ENCODE measurements at places on chromosomes 3 and 15.

- no peak for DNase-seq
Measured at GRCh38 chr15:49154799-49155109, 645 bp downstream of the COPS2 start.

- DNase-seq: no peak
Measured at GRCh38 chr3:134542287-134542958, 56.6 kb downstream of the CEP63 start.

GRCh38 chr3:141669434-141669833 lies 68.7 kb upstream of the RNF7 start:
- DNase-seq: no peak

GRCh38 chr3:49244581-49245205 lies 32.3 kb downstream of the C3orf62 start:
- no peak for DNase-seq

DNA sequence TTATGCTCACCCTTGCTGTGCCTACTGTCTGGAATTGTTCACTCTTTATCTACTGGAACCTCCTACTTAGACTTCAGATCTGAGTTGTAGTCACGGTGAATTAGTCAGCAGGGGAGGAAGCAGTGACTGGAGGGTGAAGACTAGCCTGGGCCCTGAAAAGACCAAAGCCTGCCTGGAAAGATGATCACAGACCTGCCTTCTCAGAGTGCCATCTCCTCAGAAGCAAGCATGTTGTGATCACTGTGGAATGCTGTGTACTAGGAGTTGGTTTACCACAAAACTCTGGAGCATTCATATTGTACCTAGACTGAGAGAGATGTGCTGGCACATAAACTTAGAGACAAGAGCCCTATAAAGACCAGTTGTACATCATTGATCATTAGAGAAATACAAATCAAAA lies 100.7 kb upstream of the SCN10A start:
- DNase-seq: no peak

- DNase-seq: no peak
Measured at GRCh38 chr3:55474213-55474632, 12.9 kb downstream of the WNT5A start.

- DNase-seq: no peak
Measured at GRCh38 chr15:86054338-86054737, 25.3 kb upstream of the AGBL1 start.

DNA sequence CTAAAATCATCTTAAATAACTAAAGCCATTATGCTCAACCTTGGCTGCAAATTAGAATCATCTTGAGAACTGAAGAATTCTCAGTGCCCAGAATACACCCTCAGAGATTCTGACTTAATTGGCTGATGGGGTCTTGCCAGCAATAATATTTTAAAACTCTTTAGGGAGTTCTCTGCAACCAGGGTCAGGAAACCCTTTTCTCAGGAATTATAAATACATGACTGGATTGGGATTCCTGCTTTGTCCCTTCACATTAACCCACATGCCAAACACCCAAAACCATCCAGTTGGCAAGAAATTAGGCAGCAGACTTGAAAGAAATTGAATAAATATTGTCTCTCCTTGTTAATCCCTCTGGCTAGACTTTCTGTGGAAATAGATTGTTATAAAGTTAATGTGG lies 482.3 kb upstream of the NECTIN3 start:
- no peak for DNase-seq

DNA sequence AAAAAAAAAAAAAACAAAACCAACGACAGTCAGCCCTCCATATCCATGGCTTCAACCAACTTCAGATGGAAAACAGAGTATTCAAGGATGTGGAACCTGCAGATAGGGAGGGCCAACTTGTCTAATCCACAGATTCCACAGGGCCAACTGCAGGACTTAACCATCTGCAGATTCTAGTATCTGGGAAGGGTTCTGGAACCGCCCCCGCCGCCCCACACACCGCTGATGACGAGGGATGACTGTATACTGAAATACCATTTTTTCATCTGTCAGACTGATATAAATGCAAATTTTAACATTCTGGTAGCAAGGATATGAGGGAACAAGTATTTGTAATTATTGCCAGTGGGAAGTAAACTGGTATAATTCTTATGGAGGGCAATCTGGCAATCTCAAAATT lies 29.5 kb downstream of the ADPGK start:
- DNase-seq: no peak

- DNase-seq: no peak
Measured at GRCh38 chr3:114293838-114294535, at the start of gene TIGIT. TIGIT (plus strand) TSS chr3:114294028; CDS start chr3:114294062, 34 bp downstream.

DNA sequence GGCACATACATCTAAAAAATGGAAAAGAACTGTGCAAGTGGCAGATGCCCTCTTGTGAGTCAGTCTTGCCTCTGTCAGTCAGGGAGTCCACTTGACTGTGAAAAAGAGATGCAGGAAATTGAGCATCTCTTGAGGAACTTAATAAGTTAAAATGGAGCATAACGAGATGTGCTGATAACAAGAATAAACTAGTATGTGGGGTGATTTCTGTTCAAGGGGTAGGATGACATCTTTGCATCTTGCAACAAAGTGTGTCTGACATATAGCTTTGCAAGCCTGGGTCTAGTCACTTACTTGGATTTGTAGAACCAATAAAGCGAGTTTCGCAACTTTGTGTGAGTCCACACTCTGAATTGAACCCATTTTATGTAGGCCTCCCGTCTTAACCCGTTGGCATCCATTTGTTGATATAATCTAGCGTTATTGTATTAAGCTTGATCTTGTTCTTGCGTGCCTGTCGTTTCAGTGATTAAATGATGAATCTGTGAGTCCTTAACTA lies 2.2 kb downstream of the USP3 start:
- peak; percentile 56 for DNase-seq

- DNase-seq: no peak
Measured at GRCh38 chr3:46719735-46720271, 2.1 kb upstream of the PRSS50 start.

DNA sequence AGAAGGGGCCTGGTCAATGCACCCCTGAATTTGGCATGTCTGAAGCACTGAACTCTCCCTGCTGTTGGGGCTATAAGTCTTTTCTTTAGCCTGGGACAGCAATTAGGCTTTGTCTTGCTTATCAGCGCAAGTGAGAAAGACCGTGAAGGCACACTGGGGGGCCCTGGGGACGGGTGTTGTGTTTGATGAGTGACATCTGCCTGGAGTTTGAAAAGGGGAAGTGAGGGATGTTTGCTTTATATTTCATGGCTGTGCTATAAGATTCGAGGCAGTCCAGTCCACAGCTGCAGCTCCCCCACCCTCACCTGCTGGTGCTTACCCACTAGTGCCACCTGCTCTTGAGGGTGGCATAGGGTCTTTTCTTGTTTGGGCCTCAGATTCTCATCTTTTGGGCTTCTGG lies 44.8 kb downstream of the CEMIP start:
- DNase-seq: no peak

DNA sequence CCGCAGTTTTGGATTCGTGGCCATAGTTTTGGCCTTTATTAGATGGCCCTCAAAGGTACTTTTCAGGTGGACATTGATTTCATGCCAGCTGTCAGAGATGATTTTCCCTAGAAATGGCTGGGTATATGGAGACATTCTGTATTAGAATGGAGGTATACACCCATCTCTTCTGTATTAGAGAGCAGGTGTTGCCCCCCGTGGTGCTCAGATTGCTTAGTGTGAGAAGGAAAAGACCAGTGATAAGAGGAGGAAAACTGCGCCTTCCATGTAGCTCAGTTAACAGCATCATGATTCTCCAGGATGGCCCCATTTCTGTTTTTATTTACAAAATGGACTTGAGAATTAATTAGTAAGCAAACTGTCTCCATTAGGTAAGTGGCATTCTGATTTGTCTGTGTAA lies 145.9 kb downstream of the IGF1R start:
- DNase-seq: no peak

GRCh38 chr3:102790747-102791325 lies 356.0 kb downstream of the ZPLD1 start:
- DNase-seq: no peak

- DNase-seq: peak; percentile 52
Measured at GRCh38 chr3:13141991-13142412, 68.8 kb upstream of the IQSEC1 start.

- peak; percentile 72 for DNase-seq
Measured at GRCh38 chr15:76996526-76997401, 1.8 kb downstream of the PSTPIP1 start.

- no peak for DNase-seq
Measured at GRCh38 chr3:27840807-27841594, 118.9 kb upstream of the EOMES start.

GRCh38 chr3:67048715-67049074 lies 50.6 kb downstream of the KBTBD8 start:
- no peak for DNase-seq

DNA sequence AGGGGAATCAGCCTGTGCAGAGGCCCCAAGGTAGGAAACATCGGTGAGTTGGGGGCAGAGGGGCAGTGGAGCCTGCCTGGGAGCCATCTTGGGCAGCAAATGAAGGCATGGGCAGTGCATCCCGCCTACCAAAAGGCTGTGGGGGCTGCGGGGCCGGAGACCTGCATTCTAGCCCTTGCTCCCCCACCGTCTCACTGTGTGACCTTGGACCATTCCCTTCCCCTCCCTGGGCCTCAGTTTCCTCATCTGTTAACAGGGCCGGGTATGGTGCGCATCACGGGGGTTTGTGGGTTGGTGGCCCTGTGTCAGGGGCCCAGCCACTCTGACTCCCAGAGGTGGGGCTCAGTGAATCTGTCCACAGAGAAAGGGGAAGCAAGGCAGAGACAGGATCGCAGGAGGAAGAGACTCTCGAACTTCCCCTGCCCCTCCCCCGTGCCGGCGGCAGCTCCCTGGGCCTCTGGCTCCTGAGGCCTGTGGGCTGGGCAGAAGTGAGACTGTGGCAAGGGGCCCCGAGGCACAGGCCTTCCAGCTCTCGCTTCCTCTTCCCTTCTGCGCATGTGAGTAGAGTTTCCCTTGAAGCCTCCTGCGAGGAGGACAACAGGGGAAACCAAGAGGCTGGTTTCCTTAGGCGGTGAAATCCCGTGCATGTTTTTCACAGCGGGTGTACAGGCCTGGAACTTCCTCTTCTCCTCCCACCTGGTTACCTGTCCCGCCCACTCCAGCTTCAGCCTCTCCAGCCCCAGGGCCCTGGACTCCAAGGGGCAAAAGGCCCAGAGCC lies 42.9 kb downstream of the IDH2 start:
- no peak for DNase-seq

GRCh38 chr15:48052946-48053345 lies 67.8 kb upstream of the SLC24A5 start:
- no peak for DNase-seq

DNA sequence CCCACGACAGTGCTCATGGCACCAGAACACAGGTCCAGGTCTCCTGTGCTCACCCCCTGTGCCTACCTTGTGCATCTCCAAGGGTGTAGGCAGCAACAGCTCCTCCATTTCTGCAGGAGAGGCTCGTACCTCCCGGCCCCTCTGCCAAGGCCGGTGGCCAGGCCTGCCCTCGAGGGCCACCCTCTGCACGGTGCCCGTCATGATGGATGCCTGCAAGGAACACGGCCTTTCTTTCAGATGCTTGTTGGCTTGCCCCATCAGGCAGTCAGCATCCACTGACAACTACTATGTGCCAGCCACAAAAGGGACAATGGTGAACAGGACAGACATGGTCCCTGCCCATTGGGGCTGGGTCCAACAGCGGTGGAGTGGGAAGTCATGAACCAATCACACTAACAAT lies 43.8 kb downstream of the GRIP2 start:
- DNase-seq: no peak

- no peak for DNase-seq
Measured at GRCh38 chr15:26867200-26868007, 542 bp downstream of the GABRA5 start.

- no peak for DNase-seq
Measured at GRCh38 chr15:53218666-53219580, 428.8 kb upstream of the ONECUT1 start.

GRCh38 chr15:76951220-76951619 lies 19.7 kb downstream of the RCN2 start:
- DNase-seq: no peak

DNA sequence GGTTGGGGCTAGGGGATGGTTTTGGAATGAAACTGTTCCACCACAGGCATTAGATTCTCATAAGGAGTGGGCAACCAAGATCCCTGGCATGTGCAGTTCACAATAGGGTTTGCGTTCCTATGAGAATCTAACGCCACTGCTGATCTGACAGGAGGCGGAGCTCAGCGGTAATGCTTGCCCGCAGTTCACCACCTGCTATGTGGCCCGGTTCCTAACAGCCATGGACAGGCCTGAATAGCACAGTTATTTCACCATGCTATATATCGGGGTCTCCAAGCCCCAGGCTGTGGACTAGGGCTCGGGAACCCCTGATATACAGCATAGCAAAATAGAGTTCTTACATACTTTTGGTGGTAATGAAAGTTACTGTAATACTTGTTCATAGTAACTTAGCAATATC lies 99.9 kb upstream of the THSD4 start:
- DNase-seq: no peak

- DNase-seq: no peak
Measured at GRCh38 chr3:12998648-12999047, 74.6 kb downstream of the IQSEC1 start.

DNA sequence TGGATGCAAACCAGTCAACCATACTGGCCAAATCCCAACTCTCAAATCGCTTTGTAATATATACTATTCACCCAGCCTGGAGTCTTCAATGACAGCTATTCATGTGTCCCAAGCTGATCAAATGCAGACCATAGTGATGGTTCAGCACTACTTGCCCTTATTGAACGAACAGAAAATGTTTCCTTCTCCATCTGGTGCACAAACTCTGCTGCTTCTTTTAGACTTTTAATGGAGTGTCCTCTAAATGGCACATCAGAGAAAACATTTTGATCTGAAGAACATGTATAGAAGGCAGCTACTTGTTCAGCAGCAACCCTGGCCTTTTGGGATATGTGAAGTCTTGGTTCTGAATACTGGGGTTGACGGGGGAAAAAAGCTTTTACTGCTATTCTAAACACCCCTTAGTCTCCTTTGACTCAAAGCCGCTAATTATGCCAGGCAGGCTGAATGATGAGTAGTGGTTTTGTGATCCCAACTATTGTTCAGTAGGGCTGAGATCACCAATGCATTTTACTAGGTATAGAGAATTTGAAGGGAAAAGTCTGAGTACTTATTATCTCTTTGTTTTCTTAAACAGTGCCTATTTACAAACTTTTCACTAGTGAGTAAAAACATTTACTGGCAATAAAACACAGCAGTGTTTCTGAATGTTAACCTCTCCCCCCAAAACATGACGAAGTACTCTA lies 781.2 kb downstream of the ROBO1 start:
- DNase-seq: no peak

DNA sequence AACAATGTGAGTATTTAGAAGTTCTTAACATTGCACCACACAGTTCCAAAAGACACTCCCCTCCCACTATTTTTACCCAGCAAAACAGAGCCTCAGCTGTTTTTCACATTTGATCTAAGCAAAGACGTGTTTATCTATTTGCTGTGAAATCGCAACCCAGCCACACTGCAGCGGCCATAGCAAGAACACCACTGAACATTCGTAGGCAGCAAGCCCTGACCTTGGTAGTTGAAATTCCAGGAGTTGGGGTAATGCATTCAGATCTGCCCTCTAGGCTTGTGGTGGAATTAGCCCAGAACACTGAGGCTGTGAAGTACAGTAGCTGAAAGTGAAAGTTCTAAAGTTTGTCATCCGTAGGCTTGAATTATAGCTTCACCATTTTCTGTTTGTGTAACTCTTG lies 17.1 kb upstream of the SLC24A5 start:
- DNase-seq: no peak

- DNase-seq: no peak
Measured at GRCh38 chr3:12979151-12979946, 93.9 kb downstream of the IQSEC1 start.
